ENCODE measurements at places on chromosomes 3 and 15. TPM values are rescaled to one million over a fixed set of nuclear protein-coding genes. Genes with fewer than 3 reads are reported as not detected.

The CLPX gene
- 44.0 TPM for total RNA-seq

The ATP8B4 gene
- 0.99 TPM for total RNA-seq

The ST8SIA2 gene
- total RNA-seq: 0.70 TPM

The PFKFB4 gene
- total RNA-seq: 10.6 TPM

The WDR93 gene
- total RNA-seq: 0.13 TPM

The PDZRN3 gene
- not detected for total RNA-seq

The CLDN16 gene
- total RNA-seq: 0.03 TPM

The MNS1 gene
- 2.6 TPM for total RNA-seq

The APBA2 gene
- total RNA-seq: 18.8 TPM
